ENCODE measurements at places on chromosomes 1 and 21. TPM values are rescaled to one million over a fixed set of nuclear protein-coding genes. Genes with fewer than 3 reads are reported as not detected.

- H3K36me3 ChIP-seq, result no peaks in the 10 kb centered on the region
- H3K4me1 ChIP-seq, result no peaks in the 10 kb centered on the region
- H3K4me3 ChIP-seq, result no peak overlapping the region
- no peak overlapping the region for H3K27ac ChIP-seq
These were observed 21.9 kb upstream of the IVNS1ABP start for GRCh38 chr1:185338719-185339622.

- no peak overlapping the region for H3K4me3 ChIP-seq
- no peaks in the 10 kb centered on the region for H3K36me3 ChIP-seq
- H3K27ac ChIP-seq, result no peak overlapping the region
- no peaks in the 10 kb centered on the region for H3K4me1 ChIP-seq
These were observed 7.5 kb upstream of the LAMC2 start for GRCh38 chr1:183178545-183178944.

Gene PLEKHA6
- 1.4 TPM for total RNA-seq

Gene EPHX1
- 168 TPM for total RNA-seq

DNA sequence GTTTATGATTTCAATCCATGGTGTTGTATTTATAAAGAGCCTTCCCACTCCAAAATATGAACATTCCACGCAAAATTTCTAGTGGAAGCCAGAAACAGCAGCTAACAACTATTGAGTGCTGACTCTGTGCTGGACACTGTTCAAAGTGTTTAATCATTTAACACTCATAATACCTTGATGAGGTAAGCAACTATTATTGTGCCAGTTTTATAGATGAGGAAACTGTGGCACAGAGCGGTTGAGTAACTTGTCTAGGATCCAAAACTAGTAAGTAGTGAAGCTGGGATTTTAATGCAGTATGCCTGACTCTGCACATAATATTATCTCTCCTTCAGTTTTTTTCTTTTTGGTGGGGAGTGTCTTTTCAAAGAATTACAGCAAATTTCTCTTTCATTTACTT is 228.3 kb downstream of the SLC35F3 start:
- H3K4me1 ChIP-seq, result no peaks in the 10 kb centered on the region
- H3K36me3 ChIP-seq, result no peaks in the 10 kb centered on the region
- H3K27me3 ChIP-seq, result peaks cover 11% of the 10 kb centered on the region

Gene PNRC2
- total RNA-seq, result 134 TPM

DNA sequence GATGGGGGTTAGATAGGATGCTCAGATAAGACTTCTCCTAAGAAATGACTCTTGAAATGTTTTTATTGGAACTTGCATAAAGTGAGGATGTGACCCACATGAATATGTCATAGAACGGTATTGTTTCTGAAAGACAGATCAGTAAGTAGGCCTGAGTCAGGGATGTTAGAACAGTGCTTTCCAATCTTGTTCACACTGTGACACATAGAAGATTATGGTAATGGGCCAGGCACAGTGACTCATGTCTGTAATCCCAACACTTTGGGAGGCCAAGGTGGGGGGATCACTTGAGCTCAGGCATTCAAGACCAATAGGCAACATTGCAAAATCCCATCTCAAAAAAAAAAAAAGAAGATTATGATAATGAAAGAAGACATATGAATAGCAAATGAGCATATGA is 32.9 kb downstream of the FMO4 start:
- no peak overlapping the region for H3K27ac ChIP-seq
- H3K4me1 ChIP-seq, result peaks cover 7% of the 10 kb centered on the region
- H3K4me3 ChIP-seq, result no peak overlapping the region
- no peaks in the 10 kb centered on the region for H3K36me3 ChIP-seq
- H3K27me3 ChIP-seq, result no peaks in the 10 kb centered on the region

Gene OR2L8
- total RNA-seq, result 1.3 TPM

Gene NPPA
- 0.66 TPM for total RNA-seq

Gene MXRA8
- total RNA-seq, result 93.4 TPM

- peak overlapping the region; percentile 48 for H3K27ac ChIP-seq
- H3K4me1 ChIP-seq, result no peaks in the 10 kb centered on the region
- no peaks in the 10 kb centered on the region for H3K27me3 ChIP-seq
These were observed 38.8 kb downstream of the ST6GALNAC5 start for GRCh38 chr1:76905876-76906595.

Gene AHCYL1
- 73.8 TPM for total RNA-seq

Measured in breast epithelium (tissue), 4 donors.